T-helper 2 cell (primary cell): ENCODE measurements at places on chromosomes 6 and 20.

DNA sequence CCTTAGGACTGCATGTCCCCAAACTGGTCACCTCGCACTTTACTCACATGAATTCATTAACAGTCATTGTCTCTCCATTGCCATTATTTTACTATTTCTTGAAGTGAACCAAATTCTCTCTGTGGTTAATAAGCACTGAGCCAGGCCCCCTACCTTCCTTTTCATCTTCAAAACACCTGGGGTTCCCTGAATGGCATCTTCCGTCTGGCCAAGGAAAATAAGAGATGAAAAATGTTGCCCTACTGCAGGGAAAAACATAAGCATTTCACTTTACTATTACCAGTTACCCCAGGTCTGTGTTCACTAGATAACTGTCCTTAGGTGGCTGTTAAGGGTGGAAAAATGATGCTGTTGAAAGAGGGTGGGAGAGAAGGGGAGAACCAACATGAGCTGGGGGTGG, 10.0 kb upstream of the NKX2-2 start:
- no peak for DNase-seq

DNA sequence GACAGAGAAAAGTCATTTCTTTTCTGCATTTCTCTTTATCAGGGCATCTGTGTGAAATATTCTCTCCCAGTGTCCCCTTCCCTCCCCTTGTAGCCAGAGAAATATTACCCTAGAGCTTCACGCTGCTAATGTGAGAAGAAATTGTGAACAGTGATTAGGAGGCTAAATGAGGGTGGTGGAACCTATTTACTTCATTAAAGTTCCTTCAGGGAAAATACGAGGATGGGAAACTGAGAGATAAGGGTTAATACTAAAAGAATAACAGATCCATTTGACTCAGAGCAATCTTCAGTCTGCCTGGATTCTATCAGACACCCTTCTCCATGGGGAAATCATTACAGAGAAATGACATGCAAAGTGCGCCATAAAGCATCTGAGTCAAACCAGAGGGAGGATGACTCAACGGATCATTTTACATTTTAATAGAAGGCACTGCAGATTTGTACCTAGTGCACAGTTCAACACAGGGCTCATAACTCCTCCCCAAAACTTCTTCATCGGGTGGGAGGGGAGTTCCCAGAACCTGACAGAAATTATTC, 131.3 kb downstream of the GJA10 start:
- DNase-seq: no peak

GRCh38 chr6:26175428-26176181, 88.4 kb downstream of the HFE start:
- DNase-seq: peak; percentile 27

DNA sequence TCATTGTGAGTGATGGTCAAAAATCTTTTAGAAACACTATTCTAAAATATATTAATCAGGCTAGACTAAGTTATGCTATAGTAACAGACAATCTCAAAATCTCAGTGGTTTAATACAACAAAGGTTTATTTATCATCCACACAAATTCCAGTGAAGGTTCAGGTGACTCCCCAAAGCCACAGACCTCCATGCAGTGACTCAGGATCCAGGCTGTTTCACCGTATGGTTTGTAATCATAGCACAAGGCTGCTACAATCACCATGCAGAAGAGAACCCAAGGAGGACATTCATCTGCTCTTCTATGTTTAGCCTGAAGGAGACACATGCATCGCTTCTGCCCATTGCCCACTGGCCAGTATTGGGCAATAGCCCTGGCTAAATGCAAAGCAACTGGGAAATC, 46.2 kb downstream of the BFSP1 start:
- no peak for DNase-seq

- DNase-seq: no peak
Measured at GRCh38 chr6:155040901-155041650, 46.0 kb downstream of the TIAM2 start.

DNA sequence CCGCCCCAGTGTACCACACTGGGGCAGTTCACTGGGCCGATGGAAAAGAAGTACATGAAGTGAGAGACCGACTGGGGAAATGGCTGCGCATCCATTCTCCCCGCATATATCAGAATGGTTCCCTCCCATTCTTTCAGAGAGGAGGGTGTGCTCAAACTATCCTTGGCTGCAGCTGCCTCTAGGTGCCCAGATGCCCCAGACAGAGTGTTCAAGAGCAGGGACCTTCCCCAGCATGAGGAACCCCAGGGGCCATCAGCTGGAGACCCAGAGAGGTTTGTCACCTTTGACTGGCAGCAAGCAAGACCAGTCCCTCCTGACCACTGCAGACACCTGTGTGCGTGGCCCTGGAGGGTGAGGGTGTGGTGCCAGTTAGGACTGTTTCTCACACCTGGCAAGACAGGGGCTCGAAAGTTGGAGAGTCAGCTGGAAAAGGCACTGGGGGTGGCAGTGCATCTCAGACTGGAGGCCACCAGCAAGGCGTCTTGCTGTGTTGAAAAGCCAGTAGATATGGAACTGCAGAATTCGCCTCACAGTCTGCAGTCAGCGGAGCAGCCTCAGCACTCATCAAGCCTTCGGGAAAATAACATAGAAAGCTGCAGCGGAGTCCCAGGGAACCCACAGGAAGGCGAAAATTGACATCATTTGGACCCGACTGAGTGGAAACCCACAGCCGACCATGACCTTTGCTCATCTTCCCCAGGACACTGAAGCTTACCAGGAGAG, 76.7 kb downstream of the GPR6 start:
- no peak for DNase-seq
